ENCODE measurements at places on chromosomes 13 and 19. TPM values are rescaled to one million over a fixed set of nuclear protein-coding genes. Genes with fewer than 3 reads are reported as not detected.

The MYO9B gene
- total RNA-seq = 149 TPM

The NKPD1 gene
- total RNA-seq = not detected

The ZNF550 gene
- total RNA-seq = 8.8 TPM

The ZNF345 gene
- 3.4 TPM for total RNA-seq

The CDX2 gene
- total RNA-seq = not detected

The GARIN5A gene
- not detected for total RNA-seq

The CEACAM1 gene
- 2.4 TPM for total RNA-seq

The GJB2 gene
- total RNA-seq = not detected

The ETV2 gene
- total RNA-seq = 0.82 TPM

The ZNF285 gene
- total RNA-seq = 3.3 TPM

The TJP3 gene
- total RNA-seq = 0.88 TPM

The SULT2B1 gene
- not detected for total RNA-seq

Data from omental fat pad (tissue), 4 donors.